ENCODE measurements at places on chromosomes 6 and 20.
A peak's percentile ranks its signal among the peaks of the same experiment; 100 is the strongest.

DNA sequence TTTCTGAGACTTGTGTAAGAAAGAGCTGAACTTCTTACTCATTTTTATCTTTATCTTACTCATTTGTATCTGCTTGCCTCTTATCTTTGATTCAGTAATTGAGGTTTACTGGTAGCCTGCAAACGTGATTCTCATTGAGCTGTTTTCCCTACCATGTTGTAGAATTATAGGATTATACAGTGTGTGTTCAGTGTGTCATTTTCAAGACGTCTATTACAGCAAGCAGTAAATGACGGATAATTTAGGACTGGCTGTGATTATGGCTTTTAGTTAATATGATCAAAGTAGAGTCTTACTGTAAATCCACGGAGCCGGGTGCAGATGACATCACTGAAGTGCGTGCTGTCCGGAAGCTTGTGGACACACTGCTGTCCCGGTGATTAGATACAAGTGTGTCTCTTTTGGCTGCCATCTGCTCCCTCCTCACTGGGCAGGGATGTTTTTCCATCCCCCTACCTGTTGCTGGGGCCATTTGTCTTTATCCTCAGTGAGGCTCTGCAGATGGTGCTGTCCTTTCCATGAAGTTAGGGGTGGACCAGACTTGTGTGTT, 6.0 kb downstream of the NELFCD start:
- no peak for DNase-seq

- no peak for DNase-seq
Observed at GRCh38 chr6:95973976-95974375, 41.8 kb upstream of the FUT9 start.

DNA sequence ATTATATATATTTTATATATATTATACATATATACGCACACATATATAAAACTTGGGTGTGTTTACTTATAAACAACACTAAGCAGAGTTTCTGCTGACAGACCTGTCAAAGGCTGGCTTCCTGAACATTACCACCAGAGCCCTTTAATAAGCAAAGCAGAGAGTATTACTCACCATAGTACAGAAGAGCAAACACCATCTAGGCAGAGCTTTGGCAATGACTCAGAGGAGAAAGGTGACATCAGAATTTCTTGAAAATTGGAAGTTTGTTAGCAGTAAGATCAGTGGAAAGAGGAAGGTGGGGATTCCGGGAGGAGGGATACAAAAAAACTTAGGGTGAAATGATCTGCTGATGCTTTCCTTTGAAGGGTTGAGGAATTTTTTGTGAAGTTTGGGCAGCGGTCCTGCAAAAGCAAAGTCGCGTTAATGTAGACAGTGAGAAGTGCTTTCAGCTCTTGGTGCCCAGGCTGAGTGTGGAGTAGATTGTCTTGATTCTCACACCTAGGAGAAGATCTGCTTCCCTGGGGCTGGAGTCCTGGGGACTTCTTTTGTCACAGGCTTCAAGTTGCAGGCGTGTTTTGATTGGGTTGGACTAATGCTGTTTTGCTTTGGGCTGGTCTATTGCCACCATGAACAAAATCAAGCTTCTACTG, 109.6 kb upstream of the BACH2 start:
- DNase-seq = no peak

DNA sequence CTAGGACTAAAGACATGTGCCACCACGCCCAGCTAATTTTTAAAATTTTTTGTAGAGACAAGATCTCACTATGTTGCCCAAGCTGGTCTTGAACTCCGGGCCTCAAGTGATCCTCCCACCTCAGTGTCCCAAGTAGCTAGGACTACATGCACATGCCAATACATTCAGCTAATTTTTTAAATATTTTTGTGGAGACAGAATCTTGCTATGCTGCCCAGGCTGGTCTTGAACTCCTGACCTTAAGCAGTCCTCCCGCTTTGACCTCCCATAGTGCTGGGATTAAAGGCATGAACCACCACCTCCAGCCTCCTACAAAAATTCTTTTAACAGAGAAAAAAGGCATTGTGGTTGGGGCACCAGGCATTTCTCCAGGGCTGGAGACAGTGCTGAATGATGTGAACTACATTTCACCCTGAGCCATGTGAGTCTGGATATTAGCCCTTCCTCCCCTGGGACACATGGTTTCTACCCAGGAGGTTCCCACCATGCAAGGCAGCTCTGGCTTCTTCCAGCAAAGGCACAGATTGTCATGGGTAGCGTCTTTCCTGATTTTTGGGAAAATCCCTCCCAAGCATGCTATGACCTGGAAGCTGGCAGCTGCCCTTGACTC, 36.3 kb upstream of the CMTR1 start:
- DNase-seq = no peak

GRCh38 chr6:111157412-111157811, 70.1 kb downstream of the SLC16A10 start:
- DNase-seq = no peak

DNA sequence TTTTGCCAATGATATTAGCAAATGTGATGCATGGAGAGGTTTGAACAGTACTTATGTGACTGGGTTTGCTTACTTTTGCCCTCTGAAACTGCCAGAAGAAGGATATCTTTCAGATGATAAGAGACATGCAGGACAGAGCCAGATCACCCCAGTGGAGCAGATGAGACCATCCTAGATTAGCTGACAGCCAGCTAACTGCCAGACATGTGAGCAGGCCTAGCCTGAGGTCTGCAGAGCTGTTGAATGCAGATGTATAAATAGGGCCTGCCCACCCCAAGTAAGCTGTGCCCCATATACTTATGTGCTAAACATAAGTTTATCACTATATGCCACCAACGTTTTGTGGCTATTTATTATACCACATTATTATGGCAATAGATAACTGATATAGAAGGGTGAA, 5.9 kb downstream of the ZSCAN31 start:
- DNase-seq = no peak

- DNase-seq = no peak
Observed at GRCh38 chr6:49801525-49801924, 14.4 kb upstream of the PGK2 start.

DNA sequence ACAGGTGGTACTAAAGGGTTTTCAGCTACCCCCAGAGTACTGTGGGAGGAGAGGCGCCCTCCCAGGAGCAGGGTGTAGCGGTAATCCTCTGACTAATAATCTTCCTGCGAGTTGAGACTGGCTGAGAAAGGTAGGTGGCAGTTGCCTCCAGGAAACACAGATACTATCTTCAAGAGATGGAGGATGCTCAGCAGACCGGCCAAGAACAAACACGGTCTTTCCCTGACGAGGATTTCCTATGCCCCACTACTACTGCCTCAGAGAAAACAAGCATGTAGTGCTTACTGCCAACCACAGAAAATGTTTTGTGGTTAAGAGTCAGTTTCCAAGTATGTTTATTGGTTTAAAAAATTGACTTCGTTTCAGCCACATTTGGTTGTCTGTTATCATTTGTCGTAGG, 26.8 kb downstream of the C6orf89 start:
- peak; percentile 27 for DNase-seq

GRCh38 chr6:163344411-163344810, 70.1 kb upstream of the QKI start:
- DNase-seq = no peak

DNA sequence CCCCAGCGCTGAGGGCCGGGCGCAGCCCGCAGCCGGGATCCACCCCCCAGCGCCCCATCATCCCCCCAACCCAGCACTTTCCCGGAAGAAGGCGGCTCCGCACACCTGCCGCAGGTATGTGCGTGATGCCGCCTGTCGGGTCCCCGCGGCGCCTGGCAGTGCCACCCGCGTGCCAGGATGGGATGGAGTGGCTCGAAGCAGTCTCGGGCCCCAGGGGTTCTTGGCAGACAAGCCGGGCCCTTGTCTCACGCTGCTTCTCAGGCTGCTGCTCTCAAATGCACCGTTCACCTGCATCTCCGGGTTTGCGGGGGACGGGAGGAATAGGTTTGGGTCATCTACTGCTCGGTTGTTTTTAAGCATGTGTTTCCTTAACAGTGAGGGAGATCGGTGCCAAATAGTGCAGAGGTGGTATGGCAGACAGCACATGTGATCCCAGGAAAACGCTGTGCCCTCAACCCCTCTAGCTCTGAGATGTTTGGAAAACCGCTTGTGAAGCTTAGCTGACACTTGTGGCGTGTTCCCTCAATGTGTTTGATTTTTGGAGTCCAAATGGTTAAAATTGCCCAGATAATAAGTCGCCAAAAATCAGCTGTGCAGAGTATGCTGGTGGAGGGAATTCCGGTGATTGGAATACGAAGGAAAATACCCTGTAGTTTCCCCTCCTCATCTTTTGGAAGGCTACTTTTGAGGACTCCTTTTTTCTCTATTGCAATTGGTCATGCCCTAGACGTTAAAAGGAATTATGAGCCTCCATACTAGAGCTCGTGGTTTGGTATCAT, 926 bp downstream of the MYLIP start:
- peak; percentile 15 for DNase-seq

GRCh38 chr6:157143171-157143889, 180.0 kb downstream of the TMEM242 start:
- no peak for DNase-seq

DNA sequence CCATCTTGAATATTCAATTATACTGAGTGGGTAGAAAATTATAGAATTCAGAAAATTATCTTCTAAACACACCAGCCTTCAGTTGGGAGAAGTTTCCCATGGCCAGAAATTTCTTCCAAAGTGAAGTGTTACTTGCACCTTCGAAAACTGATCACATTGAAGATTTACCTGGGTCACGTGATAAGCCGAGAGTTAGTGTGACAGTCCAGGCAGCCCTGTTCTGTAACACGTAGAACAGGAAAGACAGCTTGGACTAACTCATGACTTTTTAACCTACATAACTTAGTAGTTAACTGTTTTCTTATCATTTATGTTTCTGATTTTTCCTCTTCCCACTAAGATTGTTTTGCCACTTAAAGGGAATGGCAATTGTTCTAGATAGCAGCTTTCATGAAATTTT, 118.3 kb upstream of the MTHFD1L start:
- no peak for DNase-seq

- DNase-seq = peak; percentile 39
Observed at GRCh38 chr20:50191544-50192363, 1.1 kb downstream of the CEBPB start.

GRCh38 chr6:28588666-28589065, 63.0 kb downstream of the GPX5 start:
- no peak for DNase-seq

- DNase-seq = no peak
Observed at GRCh38 chr20:63696306-63696627, 185 bp upstream of the TNFRSF6B start.

DNA sequence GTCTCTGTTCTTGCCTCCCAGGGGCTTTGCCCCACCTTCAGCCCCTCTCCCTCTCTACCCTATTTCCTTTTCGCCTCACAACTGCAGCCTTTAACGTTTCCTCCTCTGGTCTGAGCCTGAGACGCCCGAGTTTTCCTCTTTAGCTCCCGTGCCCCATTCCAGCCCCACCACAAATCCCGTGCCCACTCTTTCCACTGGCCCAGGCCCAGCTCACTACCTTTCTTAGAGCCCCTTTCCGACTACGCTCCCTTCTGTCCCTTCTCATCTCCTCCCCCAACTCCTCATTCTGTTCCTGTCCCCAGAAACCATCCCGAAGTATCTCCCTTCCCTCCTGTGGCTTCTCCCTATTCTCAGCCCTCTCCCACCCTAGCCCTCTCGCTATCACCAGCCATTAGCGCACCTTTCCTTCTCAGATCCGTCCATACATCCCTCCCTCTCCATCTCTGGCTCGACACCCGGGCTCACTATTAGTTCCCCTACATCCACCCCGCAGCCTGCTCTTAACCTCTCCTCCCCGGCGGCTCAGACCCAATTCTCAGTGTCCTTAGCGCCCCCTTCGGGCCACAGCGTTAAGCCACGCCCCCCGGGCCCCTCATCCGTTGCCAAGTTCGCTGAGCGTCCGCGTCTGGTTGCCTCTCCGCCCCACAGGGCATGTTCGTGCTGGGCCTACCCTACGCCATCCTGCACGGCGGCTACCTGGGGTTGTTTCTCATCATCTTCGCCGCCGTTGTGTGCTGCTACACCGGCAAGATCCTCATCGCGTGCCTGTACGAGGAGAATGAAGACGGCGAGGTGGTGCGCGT, 2.7 kb downstream of the SLC32A1 start:
- DNase-seq = peak; percentile 67

- DNase-seq = no peak
Observed at GRCh38 chr6:107059606-107060005, 31.6 kb downstream of the MTRES1 start.

GRCh38 chr6:163147994-163148393, 266.5 kb upstream of the QKI start:
- DNase-seq = no peak

- no peak for DNase-seq
Observed at GRCh38 chr6:132910759-132911158, 96.4 kb downstream of the RPS12 start.

GRCh38 chr20:10004900-10005299, 29.9 kb upstream of the ANKEF1 start:
- DNase-seq = no peak

- DNase-seq = no peak
Observed at GRCh38 chr6:136014454-136015437, 163.2 kb downstream of the PDE7B start.

GRCh38 chr20:44646023-44646640, 5.4 kb downstream of the ADA start:
- DNase-seq = no peak

DNA sequence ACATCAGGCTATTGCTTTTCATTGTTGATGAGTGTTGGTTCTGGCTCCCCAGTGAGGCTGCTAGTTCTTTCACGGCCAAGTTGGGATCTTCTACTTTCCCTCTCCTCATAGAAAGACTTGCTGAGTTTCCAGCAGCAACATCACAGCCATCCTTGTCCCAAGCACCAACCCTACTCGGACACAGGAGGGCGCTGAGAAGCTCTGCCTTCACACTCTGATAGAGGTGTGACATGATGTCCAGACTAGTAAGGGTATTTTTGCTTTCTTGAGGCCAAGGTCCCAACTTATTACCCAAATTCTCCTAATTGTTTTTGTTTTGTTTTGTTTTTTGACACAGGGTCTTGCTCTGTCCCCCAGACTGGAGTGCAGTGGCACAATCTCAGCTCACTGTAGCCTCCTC, 3.0 kb upstream of the GCM1 start:
- no peak for DNase-seq

DNA sequence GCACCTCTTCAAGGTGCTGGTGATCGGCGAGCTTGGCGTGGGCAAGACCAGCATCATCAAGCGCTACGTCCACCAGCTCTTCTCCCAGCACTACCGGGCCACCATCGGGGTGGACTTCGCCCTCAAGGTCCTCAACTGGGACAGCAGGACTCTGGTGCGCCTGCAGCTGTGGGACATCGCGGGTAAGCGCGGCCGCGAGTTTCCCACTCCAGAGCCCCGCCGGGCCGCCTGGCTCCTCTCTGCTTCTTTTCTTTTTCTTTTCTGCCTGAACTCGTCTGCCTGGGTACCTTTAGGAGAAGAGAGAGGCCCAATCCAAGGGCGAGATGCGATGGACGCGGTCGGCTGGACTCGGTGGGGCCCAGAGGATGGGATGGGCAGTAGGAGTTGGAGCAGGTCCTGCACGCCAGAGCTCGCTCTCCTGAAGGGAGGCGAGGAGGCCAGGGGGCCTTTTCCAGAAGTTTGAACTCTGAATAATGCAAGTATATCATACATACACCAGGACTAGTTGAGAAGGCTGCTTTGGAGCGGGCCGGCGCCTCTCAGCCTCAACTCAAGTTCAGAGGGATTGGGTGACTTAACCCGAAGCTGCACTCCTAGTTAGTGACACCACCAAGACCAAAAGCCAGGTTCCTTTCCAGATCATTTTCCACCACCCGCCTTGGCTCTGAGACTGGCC, 445 bp downstream of the RAB32 start:
- DNase-seq = no peak

- DNase-seq = no peak
Observed at GRCh38 chr6:8086755-8087306, 15.5 kb downstream of the EEF1E1 start.

Data from activated CD4-positive, alpha-beta T cell treated with anti-CD3 and anti-CD28 coated beads for 24 hours (primary cell).